ENCODE measurements at places on chromosomes 4 and X. TPM values are rescaled to one million over a fixed set of nuclear protein-coding genes. Genes with fewer than 3 reads are reported as not detected.

GRCh38 chrX:11968991-11969390 is 169.3 kb upstream of the FRMPD4 start:
- no peak for DNase-seq

- no peak for DNase-seq
These were observed 38.8 kb downstream of the FGF2 start for GRCh38 chr4:122865425-122865824.

DNA sequence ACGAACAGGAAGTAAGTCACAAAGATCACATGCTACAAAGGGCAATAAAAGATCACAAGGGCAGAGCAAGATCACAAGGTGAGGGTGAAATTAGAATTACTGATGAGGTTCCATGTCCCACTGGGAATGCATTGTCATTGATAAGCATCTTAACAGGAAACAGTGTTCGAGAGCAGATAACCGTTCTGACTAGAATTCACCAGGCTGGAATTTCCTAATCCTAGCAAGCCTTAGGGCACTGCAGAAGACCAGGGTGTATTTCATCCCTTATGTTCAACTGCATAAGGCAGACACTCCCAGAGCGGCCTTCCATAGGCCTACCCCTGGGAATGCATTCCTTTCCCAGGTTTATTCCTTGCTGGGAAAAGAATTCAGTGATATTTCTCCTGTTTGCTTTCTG is 980.6 kb upstream of the LCORL start:
- no peak for DNase-seq

- DNase-seq = no peak
These were observed 141.6 kb downstream of the DCLK2 start for GRCh38 chr4:150219841-150220240.

DNA sequence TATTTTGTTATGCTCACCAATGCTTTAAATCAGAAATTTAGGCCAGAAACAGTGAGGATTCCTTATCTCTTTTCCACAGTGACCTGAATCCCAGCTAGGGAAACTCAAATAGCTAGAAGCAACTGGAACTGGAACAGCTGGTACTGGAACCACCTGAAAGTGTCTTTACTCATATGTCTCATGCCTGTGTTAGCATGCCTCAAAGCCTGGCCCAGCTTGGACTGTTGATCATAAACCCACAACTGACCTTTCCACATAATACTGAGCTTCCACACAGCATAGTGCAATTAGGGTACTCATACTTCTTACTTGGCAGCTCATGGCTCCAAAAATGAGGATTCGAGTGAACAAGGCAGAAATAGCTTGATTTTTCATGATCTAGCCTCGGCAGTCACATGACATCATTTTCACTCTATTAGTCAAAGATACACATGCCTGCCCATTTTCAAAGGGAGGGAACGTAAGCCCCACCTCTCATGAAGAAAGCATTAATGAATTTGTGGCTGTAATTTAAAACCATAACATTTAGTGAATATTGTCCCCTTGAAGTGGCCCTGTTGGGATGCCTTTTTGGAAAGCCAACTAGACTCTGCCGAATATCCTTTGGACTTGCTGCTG is 80.8 kb upstream of the ACSL1 start:
- DNase-seq = no peak

FBXW7 gene
- 59.4 TPM for total RNA-seq

ITM2A gene
- total RNA-seq = 68.4 TPM

Data from left ventricle myocardium superior (tissue), 1 donor.